ENCODE measurements at places on chromosomes 2 and 18.

DNA sequence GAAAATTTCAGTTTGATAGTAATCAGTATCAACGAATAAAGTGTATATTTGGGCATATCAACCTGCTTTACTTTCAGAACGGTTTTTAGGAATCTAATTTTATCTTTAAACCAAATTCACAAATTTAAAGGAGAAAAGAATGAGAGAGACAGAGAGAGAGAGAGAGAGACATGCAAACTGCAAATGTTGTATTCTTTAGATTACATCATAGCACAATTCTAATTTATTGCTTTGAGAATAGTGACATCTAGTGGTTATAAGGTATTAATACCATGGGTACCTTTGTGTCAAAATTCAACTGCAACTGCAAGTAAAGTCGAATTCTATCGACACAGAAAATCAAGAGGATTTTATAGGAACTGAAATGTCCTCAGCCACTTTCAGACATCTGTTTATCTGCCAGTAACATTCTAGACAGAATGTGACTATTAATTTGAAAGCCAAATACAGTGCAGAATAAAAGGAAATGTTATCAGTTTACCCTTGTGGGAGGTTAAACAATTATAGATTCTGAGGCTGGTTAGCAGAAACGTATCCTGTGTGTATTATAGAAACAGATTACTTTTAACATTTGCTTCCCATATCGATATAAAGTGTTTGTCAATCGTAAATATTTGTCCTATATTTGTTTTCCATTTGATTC is 529.8 kb upstream of the VRK2 start:
- DNase-seq = no peak

DNA sequence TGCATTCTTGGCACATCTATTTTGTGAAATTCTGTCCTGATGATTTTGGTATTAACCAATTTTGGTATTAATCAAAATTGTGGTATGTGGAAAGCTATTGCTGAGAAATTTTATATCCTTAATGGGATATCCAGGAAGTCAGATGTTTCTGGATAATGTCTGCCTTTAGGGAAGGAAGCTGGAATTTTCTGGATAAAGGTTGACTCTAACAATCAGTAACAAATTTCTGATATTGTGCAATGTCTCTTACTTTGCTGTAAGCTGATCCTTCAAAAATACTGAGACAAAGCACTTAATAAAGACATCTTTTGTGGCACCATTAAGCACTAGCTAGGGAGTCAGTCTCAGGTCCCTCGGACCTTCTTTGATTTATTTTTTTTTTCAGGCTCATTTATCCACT is 100.8 kb upstream of the UGP2 start:
- no peak for DNase-seq

- DNase-seq = no peak
These were observed 1.6 kb upstream of the ERMN start for GRCh38 chr2:157327200-157327599.

GRCh38 chr2:241061275-241061674 is 40.8 kb downstream of the MTERF4 start:
- no peak for DNase-seq

GRCh38 chr2:56684327-56684726 is 500.5 kb downstream of the CCDC85A start:
- DNase-seq = no peak

DNA sequence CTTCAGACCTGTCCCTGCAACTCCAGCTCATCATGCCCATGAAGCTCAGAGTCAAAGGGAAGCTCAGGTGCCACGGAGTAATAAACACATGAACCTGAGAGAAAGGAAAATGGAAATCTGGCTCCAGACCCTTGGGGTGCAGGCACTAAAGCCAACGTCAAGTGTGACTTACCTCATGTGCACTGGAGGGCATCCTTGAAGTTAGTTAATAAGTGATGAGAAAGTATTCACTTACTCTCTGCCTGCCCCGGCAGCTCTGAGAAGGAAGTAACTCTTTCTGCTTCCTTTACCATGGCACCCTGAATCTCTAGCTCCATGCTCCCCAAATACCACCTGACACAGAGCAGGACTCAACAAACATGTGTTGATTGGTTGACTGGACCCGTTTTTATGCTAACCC is 21.4 kb upstream of the AGAP1 start:
- DNase-seq = no peak

DNA sequence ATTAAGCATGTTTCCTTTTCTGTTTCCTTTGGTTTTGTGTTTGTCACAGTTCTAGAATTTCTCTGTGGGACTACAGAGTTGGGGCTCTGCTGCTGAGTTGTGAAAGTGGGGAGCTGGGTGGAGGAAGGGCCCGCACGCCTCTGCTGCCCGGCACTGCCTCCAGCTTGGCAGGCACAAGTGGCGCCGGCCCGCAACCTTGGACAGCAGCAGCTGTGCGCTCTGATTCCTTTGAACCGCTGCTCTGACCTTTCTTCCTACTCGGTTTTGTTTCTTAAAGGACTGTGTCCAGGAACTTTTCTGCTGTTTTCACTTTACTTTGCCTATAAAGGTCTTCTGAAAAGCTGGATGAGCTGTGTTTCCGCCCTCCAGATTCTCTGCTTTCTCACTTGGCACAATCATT is 137.6 kb upstream of the ALPP start:
- DNase-seq = peak; percentile 81

- no peak for DNase-seq
These were observed 26.9 kb upstream of the CABYR start for GRCh38 chr18:24111936-24112335.

DNA sequence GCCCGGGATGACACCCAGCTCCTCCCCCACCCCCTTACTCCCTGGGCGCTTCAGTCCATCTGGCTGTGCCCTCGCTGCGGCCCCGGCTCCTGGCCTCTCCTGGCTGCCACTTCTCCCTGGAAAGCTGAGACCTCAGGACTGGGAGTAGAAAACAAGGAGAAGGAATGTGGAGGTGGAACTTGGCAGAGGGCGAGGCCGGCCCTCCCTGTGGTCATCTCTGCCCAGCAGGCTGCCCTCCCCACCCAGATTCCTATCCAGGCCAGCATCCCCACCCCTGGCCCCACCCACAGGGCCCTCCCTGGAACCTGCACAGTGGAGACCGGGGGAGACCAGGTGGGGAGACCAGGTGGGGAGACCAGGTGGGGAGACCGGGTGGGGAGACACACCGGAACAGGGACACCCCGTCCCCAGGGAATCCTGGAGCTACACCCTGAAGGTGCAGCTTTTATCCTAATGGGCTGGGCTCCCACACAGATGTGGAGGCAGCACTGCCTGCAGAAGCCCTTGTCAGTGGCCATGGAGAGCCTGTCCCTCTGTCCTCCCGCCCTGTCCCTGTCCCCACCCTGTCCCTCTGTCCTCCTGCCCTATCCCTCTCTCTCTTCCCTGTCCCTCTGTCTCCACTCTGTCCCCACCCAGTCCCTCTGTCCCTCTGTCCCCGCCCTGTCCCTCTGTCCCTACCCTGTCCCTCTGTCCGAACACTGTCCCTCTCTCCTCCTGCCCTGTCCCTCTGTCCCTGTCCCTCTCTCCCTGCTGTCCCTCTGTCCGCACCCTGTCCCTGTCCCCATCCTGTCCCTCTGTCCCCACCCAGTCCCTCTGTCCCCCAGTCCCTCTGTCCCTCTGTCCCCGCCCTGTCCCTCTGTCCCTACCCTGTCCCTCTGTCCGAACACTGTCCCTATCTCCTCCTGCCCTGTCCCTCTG is 157.1 kb downstream of the PXDN start:
- peak; percentile 10 for DNase-seq

DNA sequence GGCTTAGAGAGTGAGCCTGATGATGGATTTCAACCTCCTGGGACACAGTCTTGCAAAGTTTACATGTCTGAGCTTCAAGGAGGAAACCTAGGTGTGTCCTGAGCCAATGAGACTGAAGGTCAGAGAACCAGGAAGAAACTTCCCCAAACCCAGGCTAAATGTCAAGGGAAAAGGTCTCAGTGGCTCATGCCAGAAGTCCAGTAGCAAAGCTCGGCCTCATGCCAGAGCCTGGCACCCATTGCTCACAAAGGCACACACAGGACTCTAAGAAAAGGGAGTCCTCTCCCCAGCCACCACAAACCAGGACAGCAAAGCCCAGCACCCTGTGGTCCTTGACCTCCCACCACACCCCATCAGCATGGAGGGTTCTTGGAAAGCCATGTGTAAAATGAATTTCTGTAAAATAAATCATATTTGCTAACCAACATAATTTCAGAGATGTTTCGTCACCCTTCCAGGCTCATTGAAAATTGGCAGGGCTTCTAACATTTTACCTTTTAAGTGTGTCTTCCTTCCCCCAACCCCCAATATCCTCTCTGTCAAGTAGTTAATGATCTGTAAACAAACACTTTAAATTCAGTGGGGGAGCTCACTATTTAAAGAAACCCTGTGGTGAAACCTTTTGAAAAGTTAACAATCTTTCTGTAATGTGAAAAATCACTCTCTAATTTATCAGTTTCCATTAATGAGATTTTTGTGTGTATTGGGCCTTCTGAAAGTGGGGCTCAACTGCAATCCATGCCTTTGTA is 77.1 kb downstream of the BCL11A start:
- no peak for DNase-seq

- no peak for DNase-seq
These were observed 20.4 kb upstream of the ATOH8 start for GRCh38 chr2:85733121-85733960.

DNA sequence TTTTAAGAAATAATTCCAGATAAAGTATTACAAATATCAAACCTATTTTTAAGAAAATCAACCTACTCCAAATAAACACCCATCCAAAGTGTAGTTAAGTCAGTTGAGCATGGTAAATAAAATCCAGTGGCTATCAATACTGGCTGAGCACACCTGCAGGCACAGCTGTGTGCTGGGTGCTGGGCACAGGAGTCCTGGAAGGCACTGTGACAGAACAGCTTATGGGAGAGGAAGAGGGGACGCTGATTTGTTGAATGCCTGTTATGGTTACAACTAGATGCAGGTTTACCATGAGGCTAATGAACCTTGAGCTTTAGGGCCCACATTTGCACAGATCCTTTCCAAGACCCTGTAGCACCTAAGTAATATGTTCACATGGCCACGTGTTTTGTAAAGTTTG is 202.7 kb downstream of the MTX2 start:
- DNase-seq = no peak

GRCh38 chr18:22524783-22525182 is 107.1 kb upstream of the CTAGE1 start:
- DNase-seq = peak; percentile 75

- no peak for DNase-seq
These were observed 26.9 kb upstream of the RAB31 start for GRCh38 chr18:9681217-9681616.

DNA sequence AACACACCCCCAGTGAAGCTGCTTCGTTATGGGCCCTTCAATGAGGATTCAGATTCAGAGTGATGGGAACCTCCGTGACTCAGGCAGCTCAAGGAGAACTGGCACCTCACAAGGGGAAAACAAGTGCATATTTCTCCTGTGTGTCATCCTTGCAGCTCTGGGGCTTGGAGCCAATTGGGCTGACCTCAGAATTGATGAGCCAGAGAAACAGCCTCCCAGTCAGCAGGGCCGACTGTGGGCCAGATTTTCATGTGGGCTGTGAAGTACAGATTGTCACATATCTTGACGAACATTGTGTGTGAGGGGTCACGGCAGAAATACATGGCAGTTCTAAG is 189.6 kb upstream of the SP5 start:
- DNase-seq = peak; percentile 87

GRCh38 chr2:208984376-208985090 is 439.3 kb upstream of the MAP2 start:
- no peak for DNase-seq

DNA sequence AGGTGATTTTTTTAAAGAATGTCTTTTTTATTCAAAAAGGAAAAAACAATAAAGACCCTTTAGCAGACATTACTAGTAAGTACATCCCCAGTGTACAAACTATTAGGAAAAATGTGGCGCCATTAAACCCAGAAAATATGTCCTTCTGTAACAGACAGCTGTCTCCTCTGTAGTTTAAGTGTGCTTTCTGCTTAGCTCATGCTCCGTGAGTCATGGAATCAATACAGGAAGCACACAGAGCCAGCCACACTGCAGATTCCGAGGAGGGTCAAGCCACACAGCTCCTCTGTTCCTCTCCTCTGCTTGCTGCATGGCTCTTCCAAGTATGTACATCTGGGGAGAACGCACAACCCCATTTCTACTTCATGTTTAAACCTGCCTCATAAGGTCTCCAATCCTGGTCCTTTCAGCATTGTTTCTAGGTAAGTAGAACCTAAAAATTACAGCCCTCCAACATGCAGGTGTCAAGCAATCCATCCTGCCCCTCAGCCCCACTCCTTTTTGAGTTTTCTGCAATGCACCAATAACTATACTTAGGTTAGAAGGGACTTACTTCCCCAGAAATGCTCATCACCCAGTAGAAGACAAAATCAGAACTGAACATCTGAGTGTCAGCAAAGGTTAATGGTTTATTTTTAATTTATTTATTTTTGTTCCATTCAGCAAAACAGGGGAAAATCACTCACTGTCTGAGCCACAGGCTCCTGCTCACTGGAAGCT is 37.5 kb downstream of the ACVR1 start:
- no peak for DNase-seq

GRCh38 chr2:20449501-20450200 is 2.8 kb downstream of the RHOB start:
- DNase-seq = no peak

DNA sequence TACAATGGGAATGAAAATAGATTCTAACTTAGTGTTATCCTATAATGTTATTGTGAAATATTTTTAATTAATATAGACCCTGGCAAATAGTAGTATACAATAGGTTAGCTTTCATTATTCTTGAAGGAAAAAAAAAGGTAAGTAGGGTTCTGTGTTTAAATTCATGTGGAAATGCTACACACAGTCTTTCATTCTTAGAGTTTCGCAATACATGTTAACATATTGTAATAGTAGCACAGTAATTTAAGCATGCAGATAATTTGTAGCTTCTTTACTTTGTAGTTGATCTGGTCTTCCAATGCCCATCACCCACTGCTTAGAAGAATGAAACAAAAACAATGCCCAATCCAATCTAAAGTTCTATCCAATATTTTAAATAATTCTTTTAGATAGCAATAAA is 54.8 kb upstream of the MSTN start:
- no peak for DNase-seq

- DNase-seq = no peak
These were observed 117.6 kb downstream of the INHBB start for GRCh38 chr2:120463527-120463926.

DNA sequence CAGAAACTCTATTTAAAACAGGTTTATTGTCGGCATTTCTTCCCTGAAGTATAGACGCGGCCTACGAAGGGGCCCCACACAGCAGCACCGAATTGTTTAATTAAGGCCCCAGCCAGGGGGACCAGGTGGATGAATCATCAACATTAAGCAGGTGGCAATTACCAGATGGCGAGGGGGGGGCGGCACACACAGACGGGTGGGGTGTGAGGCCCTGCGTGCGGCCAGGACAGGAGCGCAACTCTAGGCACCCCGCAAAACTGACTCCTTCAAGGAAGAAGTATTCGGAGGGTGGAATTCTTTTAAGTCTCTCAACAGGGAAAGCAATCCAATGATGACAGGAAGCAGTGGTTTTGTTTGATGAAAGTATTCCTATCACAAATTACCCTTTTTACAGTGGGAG is 830.4 kb downstream of the GALR1 start:
- no peak for DNase-seq

DNA sequence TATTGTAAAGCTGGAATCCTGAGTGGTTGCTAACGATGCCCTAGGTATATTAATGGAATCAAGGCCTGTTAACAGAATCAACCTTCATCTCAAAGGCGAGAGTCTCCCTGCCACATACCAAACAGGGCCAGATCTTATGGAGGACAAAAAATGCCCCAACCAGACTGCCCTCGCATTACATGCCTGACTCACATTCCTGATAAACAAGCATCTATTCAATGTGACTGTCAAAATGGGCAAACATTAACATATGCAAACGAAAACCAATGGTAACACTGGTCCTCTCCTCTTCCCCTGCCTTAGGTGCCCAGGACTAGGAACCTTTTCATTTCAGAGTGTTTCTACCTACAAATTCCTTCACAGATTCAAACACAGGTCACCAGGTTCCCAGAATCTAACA is 83.4 kb downstream of the COL6A3 start:
- no peak for DNase-seq
